Stimulated activated CD4-positive, alpha-beta T cell treated with anti-CD3 and anti-CD28 coated beads, Interleukin-12 subunit alpha, Interleukin-12 subunit beta, amount 100 ng/mL, for 48 hours (primary cell): ENCODE measurements at places on chromosomes 1 and 21.
A peak's percentile ranks its signal among the peaks of the same experiment; 100 is the strongest.

DNA sequence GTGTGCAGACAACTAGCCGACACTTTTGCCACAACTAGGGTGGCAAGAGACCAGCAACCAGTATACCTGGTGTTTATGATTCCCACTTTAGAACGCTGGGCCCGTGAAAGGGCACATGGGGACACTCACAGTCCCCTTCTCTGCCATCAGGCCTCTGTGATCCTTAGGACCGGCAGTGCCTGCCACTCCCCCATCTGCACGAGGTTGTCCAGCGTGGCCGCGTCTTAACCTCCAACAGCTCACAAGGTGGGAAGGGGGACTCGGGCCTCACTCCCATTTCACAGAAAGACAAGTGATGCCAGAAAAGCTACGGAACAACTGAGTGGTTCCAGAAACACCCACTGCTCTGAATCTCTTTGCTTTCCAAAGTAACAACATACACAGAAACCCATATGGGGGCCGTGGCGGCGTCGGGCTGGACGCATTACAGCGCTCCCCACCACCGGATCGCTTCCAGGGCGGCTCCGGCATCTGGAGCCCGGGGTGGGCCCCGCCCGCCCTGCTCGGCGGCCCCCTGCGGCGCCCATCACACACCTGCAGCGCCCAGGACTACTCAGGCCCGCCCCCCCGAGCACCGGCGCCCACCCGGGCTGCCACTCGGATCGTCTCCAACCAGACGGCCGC lies 1.0 kb downstream of the ZNF496 start:
- DNase-seq: no peak

GRCh38 chr1:111422546-111423391 lies 4.8 kb downstream of the OVGP1 start:
- no peak for DNase-seq

DNA sequence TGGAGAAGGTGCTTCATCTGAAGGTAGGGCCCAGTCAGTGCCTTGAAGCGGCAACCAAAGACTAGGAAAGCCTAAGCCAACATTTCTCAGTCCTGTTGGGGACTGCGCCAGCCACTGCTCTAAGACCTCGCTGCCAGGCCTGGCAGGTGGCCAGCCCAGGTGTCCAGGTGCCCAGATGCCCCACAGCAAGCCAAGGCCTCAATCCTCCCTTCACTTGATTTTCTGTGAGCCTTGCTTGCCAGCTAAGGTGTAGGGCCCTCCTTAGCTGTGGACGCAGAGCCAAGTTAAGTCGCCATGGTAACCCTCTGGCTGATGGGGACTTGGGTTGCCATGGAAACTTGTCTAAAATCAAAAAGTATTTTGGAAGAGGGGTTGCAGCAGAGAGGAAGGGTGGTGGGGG lies 135.0 kb downstream of the NAV1 start:
- no peak for DNase-seq

DNA sequence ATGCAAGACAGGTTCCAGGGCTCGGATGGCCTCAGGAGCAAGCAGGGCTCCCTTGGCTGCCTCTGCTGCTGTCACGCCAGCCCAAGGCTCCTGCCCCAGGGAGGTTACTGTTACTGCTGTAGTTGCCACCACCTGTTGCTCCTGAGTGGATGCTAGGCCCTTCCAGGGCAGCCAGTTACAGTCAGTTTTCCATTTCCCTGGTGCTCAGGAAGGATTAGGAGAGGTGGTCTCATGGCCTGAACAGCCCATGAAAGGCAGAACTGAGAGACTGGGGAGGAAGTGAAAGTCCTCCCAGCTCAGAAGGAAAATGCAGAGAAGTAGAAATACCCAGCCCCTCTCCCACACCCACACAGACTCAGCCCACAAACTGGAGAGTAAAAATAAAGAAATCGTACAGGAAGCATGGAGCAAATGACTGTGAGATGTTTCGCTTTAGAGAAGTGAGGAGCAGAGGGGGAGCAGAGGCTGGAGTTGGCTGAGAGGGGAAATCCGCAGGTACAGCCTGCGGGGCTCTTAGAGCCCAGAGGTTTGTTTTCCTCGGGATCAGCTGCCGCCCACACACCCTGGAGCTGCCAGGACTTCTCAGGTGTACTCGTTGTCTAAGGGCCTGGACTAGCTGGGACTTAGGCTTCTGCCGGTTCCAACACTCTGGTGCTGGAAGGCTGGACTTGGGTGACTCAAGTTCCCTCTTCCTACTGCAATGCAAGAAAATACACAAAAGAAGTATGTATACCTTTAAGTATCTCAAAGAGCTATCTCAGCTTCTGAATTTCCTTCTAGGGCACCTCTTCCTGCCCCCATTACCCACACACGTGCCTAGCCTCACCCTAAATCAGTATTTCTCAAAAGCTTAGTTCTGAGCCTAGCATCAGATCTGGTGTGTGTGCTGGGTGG lies 2.3 kb downstream of the IL6R start:
- peak; percentile 72 for DNase-seq

DNA sequence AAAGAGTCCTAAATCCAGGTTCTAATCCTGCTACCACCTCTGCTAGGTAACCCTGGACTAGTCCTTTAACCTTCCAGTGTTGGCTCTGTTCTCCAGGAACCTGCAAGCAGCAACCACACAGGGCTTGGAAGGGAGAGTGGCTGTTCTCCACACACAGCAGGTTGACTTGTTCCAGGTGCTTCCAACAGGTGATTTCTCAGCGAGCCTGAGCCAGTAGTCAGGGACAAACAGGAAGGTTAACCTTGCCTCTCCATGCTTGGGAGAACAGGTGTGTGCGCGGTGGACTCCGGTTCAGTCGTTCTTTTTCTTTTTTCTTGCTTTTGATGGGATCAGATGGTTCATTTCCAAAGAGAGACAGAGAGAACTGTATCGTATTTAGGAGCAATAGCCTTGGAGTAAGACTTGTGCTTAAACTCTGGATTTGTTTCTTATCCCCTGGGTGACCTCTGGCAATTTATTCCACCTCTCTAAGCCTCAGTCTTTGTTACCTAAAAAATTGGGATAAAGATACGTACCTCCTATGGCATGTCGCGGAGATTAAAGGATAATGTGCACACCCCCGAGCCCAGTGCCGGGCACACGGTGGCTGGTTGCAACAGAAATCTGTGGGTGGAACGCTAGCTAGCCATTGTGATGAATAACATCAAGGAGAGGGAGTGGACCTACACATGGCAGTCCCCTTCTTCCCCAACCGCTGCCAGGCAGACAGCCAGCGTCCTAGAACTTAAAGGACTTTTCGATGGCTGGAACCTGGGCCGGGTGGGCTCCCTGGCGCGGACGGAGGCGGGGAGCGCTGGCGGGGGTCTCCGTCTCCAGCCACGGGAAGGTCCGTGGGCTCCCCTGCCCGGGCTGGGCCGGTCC lies 583 bp upstream of the CACHD1 start:
- no peak for DNase-seq
